GM12878 (cell line): ENCODE measurements at places on chromosomes 2 and 18. TPM values are rescaled to one million over a fixed set of nuclear protein-coding genes. Genes with fewer than 3 reads are reported as not detected.

The WIPF1 gene
- 70.4 and 71.2 TPM in 2 replicates for polyA plus RNA-seq

DNA sequence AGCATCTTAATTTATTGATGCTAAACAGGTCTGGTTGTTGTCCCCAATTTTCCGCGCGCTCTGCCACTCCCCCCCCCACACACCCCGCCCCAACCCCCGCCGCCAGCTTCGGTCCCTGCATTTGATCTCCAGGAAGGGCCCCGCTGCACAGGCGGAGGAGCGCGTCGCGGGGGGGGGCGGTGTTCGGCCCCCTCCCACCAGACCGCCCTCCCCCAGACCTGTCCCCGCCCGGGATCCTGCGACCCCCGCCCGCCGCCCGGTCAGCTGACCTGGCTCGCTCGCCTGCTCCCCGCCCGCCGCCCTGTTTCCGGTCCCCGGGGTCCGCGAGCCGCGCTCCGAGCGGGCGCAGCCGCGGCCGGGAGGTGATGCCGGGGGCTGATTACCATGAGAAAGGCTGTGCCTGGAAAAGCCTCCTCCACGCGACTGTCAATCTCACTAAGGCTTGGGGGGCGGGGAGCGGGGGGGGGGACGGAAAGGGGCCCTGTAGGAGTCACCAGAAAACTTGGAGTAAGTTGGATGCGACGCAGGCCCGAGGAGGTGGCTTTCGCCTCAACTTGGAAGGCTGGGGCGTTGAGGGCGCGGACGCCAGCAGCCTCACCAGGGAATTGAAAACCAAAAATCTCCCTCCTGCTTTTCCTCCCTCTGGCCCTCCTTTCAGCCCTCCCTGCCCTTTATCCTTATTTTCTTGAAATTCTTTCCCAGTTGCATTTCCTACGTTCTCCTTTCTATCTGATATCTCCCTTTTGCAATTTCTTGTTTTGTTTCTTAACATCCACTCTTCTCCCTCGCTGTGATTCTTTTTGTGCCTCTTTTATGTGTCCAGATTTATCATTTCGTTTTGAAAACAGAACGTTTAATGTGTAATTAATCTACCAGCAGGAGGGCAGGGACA, 4.4 kb upstream of the ZEB2 start:
- H3K36me3 ChIP-seq = no peaks in the 10 kb centered on the region
- H3K4me3 ChIP-seq = no peak overlapping the region
- H3K4me1 ChIP-seq = peaks cover 5% of the 10 kb centered on the region; the same call in 1 of the 2 replicates
- H3K27me3 ChIP-seq = peaks cover 15% of the 10 kb centered on the region

The GPR35 gene
- 0.14 TPM in 1 of 2 replicates, not detected in the other for polyA plus RNA-seq

GRCh38 chr2:220894069-220894468, 678.0 kb downstream of the EPHA4 start:
- no peaks in the 10 kb centered on the region for H3K36me3 ChIP-seq
- DNase-seq = no peak
- H3K27me3 ChIP-seq = no peaks in the 10 kb centered on the region
- no peak overlapping the region for H3K27ac ChIP-seq
- H3K4me3 ChIP-seq = no peak overlapping the region

The RBFA gene
- polyA plus RNA-seq = 38.3 and 38.7 TPM in 2 replicates

The AMER3 gene
- polyA plus RNA-seq = not detected in 2 replicates
